ENCODE measurements at places on chromosomes 1 and 21. TPM values are rescaled to one million over a fixed set of nuclear protein-coding genes. Genes with fewer than 3 reads are reported as not detected.

DNA sequence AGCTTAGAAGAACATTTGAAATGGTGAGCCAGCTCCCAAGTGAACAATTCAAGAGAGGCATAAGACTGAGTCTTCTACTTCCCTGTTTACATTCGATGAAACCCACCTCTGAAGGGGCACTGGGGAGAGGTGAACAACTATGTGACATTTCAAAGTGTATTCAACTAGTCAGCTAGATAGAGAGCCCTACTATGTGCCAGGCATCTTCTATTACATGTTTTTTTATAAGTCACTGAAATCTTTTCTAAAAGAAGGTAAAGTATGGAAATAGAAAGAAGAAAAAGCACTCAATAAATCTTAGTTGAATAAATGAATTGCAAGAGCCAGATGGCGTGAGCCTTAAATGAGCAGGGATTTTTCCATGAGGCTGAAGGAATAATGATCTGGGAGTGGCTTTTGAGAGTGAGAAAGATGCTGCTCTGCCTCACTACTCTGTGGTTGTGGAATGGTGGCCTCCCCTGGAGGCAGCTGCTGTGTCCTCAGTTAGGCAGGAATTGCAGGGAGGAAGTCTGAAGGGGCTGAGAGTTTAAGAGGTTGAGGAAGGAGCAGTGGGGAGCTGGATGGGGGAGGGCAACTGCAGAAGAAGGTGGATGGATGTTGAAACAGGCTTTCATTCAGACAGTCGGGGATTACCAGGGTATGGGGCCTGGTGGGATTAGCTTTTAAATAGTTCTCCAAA lies 10.4 kb upstream of the PTPRF start:
- DNase-seq = no peak

The MATN1 gene
- 1.1 TPM for polyA plus RNA-seq

The ANGPTL3 gene
- polyA plus RNA-seq = 2.4 TPM

The KLHDC7A gene
- polyA plus RNA-seq = not detected

The ZBTB37 gene
- polyA plus RNA-seq = 6.1 TPM
